Activated naive CD4-positive, alpha-beta T cell (primary cell): ENCODE measurements at places on chromosomes 16 and 17.

DNA sequence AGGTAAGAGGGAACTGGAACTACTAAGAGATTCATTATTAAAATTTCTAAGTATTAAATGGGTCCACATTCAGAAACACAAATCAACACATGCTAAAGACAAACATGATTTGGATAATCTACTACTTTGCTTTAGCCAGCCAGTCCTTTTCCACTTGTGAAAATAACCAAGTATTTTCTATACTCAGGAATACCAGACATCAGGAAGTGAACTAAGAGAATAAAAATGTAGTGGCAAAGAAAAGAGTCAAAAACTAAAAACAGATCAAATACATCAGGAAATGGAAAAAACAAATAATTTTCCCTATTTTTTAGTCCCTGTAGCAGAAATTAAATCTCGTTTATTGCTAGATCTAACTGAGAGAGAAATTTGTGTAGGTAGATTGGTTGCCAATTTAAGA, 78.0 kb downstream of the MYO1D start:
- no peak for DNase-seq

- DNase-seq: no peak
These were observed 93.1 kb downstream of the XYLT1 start for GRCh38 chr16:17377360-17378324.

GRCh38 chr17:41737680-41738023, 3.2 kb upstream of the HAP1 start:
- no peak for DNase-seq

GRCh38 chr17:58096892-58097291, 13.7 kb downstream of the DYNLL2 start:
- DNase-seq: no peak

GRCh38 chr17:35577830-35578196, 558 bp downstream of the PEX12 start:
- DNase-seq: no peak

DNA sequence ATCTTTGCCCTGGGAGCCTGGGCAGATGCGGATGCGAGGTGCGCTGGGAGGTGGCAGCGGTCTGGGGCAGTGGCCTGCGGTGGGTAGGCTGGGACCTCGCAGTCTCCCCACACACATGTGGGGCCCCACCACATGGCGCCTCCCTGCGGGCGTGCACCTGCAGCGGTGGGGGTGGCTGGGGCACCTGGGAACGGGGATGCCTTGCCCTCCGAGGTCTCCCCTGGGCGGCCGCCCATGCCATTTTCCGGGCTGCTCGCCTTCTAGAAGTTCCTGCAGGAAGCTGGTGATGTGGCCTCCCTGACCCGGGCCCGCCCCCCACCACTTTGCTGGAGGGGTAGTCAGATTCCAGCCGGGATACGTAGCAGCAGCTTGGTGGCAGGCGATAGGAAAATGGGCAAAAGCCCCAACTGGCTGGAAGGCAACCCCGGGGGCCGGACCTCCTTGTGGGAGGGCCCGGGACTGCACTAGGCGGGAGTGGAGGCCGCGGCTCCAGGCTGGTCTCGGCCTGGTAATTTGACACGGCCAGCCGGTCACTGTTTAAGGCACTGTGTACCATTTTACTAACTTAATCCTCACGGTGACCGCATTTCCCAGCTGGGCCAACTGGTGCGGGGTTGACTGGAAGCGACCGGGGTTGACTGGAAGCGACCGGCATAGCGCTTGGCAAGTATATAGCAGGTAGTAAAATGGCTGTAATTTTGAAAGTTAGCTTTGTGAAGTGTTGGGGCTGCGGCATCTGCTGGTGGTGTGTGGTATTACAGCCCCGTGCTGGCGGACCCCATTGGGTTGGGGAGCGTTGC, 38.5 kb downstream of the IGF2BP1 start:
- DNase-seq: no peak
